ENCODE measurements at places on chromosomes 2 and 18.

DNA sequence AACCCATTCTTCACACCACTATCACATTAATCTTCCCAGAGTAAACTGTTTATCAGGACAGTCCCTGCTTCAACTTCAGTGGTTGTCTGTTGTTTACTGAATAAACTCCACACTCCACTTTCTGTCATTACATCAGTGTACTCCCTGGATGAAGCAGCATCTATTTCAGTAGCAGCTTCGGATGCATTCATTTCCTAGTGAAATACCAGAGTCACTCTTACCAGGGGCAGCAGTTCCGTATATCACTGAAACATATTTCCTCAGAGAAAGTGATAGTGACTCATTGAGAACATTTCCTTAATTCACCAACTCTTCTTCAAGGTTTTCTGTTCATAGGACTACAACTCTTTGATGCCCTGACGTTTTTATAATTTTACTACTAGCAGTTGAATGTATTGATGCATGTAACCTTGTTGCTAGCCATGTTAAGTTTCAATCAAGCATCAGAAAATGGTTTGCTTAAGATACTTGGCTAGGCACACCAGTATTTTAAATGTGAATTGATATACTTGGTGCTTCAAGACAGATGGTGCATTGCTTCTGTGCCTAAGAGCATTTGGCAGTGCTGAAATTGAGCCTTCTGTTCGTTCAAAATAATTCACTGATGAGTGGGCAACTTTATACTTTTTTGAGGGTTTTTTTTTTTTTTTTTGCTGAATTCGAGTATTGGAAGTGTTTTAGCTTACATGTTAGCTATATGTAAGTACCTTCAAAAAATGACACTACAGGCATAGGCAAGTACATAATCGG lies 92.3 kb downstream of the UBE2E3 start:
- peak; percentile 76 for DNase-seq

DNA sequence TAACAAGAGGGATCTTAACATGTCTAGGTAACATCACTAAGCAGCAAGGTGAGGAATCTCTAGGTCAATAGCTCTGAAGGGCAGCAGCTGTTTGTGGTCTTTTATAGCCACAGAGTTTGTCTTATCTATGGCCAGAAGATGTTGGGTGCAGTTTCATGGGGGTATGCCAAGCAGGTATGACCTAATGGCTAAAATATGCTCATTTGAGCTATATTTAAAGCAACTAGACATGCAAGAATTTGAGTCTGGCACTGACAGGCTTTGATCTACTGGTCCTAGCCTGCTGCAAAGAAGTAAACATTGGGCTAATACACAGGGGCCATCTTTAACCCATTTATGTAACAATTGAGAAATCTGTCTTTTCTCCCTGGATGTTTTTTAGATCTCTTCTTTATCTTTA lies 13.9 kb upstream of the UGP2 start:
- peak; percentile 14 for DNase-seq

DNA sequence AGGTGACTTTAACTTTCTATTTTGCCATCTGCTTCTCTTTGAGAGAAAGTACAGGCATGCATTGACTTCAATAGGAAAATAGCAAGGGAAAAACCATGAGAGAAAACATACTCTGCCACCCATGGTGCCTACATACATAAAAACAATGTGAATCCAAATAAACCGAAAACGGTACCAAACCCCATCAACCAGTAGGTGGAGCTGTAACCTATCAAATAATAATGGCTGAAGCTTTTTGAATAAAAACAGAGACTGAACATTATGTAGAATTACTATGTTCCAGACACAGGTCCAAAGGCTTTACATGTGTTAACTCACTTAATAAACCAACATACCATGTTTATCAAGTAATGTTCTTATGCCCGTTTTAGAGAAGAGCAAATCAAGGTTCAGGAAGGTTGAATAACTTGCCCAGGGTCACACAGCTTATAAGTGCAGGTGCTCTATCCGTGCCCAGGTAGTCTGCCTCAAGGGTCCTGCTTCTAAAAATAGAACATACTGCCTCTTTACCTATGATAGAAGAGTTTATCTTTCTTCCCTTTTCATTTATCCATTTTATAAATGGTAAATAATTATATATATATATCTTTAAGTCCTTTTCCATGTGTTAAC lies 293.9 kb upstream of the SYT4 start:
- peak; percentile 33 for DNase-seq

- no peak for DNase-seq
Observed at GRCh38 chr2:220949466-220949865, 622.6 kb downstream of the EPHA4 start.

DNA sequence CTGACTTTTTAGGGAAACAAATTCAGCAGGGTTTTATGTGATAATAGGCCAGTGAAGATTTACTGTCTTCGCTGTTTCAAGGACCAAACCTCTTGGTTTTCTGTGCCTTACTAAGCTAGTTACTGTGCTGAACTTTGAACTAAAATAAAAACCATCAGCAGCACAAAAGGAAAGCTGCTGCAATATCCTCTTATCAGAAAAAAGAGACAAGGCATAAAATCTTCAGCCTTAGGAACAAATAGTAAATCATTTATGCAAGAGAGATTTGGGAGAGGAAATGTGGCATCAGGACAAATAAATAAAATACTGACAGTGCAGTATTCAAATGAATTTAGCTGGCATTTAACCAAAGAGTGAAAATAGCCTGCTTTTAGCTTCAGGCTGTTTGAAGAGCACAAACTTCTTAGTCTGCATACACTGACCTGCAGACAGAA lies 64.1 kb upstream of the EHBP1 start:
- no peak for DNase-seq

- DNase-seq, result no peak
Observed at GRCh38 chr2:170155723-170156253, 22.2 kb upstream of the MYO3B start.

DNA sequence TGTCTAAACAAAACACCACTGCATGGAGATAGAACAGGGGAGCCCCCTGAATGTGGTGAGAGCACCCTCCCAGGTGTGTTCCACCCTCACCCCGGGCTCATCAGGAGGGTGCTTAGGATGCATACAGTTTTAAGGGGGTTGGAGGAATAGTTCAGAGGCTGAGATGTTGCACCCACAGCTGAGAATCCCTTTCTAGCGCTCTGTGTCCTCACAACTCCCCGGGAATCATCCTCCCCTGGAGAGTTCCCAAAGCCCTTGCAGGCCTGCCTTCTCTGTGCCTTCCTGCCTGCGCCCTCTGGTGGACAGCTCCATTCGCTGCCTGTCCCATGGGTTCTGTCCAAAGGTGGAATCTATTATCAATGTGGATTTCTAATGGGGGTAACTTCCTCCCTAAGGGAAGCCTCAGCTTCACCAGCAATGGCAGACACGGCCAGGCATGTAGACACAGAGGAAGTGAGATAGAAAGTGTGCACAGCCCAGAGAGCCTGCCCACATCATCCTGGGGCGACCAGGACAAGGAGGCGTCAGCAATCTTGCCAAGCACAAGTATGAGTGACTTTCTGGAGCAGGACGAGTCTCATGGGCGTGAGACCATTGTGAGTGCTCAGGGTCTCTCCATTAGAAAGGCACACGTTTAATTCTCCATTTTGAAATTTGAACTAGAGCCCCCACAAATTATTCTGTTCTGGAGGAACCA lies 1.2 kb upstream of the UGT1A5 start:
- DNase-seq, result peak; percentile 57

Measured in kidney capillary endothelial cell (primary cell).